A172 (cell line): ENCODE measurements at places on chromosomes 1 and 21. TPM values are rescaled to one million over a fixed set of nuclear protein-coding genes. Genes with fewer than 3 reads are reported as not detected.

- no peak for DNase-seq
Observed at GRCh38 chr1:77950873-77951272, 28.0 kb downstream of the FUBP1 start.

DNA sequence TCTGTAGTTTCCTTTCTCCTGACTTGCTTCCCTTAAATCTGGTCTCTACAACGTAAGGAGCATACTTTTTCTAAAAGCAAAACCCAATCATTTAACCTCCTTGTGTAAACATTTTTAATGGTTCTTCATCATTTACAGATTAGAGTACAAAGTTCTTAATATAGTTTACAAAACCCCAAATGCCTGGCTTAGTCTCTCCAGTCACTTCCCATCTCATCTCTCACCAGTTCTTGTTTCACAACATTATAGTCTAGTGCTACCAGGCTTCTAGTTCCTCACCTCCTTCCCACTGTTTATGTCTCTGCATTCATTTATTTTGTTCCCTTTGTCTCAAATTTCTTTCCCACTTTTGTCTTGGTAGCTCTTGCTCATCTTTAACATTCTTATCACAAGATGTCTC lies 168.4 kb downstream of the FASLG start:
- DNase-seq, result no peak

- no peak for DNase-seq
Observed at GRCh38 chr1:175494950-175495349, 248.4 kb downstream of the TNR start.

DNA sequence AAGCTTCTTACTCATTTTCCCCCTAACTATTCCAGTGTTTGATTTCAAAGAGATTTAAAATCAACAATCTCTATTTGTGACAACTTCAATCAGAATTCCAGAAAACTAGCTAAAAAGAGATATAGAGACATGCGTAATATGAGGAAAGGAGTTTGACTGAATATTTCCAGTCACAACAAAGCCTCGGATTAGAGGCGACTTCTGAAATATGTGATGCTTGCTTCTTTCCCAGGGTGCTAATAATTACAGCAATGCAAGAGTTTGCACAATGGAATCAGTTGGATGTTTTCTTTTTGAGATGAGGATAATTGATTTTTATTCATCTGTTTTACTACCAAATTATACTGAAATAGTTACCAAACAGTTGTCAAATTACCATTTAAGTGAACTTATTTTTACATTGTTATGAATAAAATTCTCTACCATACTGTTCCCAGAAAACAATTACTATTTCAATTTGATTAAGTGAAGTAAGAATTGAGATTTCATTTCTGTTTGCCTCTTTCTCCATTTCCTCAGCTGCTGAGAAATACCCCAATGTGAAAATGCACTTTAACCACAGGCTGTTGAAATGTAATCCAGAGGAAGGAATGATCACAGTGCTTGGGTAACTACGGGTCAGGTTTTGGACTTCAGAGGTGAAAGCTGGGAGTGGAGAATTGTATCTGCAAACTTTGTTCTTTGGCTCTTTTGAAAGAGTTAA lies 28.1 kb downstream of the KMO start:
- DNase-seq, result no peak

DNA sequence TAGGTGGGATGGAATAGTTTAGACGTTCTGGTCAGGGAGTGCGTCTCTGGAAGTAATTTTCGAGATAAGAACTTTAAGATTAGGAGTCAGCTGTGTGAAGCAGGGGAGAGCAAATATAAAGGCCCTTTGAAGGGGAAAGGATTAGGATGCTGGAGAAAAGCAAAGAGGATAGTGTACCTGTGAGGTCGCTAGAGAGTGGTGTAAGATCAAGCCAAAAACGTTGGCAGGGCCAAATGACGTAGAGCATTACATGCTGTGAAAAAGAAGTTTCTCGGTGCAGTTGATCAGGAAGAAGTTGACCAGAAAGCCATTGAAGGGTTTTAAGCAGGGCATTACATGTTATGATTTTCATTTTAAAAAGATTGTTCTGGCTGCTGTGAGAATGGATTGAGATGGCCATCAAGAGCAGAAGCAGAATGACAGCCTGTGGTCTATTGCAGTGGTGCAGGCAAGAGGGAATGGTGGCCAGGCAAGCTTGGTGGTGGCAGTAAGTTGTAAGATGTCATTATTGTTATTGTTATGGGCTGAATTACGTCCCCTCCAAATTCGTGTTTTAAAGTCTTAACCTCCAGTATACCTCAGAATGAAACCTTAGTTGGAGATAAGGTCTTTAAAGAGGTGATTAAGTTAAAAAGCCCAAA lies 113.6 kb upstream of the KIF26B start:
- DNase-seq, result no peak

DNA sequence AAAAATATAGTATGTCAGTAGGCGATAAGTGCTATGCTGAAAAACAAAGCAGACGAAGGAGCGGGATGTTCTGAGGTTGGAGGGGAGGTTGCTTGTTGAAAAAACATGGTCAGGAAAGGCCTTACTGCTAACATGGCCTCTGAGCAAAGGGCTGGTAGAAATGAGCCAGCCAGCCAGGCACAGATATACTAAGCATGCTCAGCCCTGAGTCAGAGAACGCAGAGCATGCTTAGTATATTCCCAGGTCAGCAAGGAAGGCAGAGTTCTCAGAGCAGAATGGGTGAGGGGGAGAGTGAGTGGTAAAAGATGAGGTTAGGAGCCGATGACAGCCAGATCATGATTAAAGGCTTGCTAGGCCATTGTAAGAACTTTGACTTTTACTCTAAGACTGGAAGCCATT lies 36.7 kb downstream of the ZBTB40 start:
- DNase-seq, result no peak

GRCh38 chr1:161187311-161187710 lies 10.0 kb upstream of the B4GALT3 start:
- no peak for DNase-seq

DNA sequence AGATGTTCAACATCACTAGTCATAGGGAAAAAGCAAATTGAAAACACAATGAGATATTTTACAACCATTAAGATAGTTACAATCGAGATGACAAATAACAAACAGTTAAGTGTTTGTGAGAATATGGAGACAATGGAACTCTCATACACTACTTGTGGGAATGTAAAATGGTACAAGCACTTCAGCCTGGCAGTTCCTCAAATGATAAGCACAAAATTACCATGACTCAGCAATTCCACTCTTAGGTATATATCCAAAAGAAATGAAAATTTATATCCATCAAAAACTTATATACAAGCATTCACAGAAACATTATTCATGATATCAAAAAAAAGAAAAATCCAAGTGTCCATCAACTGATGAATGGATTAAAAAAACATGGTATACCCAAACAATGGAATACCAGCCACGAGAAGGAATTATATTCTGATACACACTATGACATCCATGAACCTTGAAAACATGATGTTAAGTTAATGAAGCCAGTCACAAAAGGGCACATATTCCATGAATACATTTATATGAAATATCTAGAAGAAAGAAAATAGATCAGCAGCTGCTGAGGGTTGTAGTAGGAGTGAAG lies 76.4 kb downstream of the EVI5 start:
- peak; percentile 0 for DNase-seq

Gene OR14K1
- total RNA-seq, result not detected in 2 replicates

GRCh38 chr1:14733048-14733778 lies 134.7 kb downstream of the KAZN start:
- peak; percentile 4 for DNase-seq

DNA sequence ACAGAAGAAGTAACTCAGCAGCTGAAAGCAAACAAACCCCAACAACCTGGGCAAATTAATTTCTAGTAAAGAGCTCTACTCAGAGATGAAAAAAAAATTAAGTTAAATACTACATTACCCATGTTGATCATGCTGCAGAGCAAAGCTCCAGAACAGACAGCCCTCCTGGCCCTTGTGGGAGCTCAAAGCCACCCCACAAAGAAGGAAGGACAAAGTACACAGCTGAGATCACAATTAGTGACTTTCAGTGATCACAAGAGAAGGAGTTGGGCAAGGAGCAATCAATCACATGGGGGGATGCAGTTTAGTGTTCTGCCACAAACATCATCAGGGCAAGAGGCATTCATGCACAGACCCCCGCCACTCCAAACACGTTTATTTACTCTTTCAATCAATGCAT lies 114.2 kb downstream of the DAB1 start:
- no peak for DNase-seq

DNA sequence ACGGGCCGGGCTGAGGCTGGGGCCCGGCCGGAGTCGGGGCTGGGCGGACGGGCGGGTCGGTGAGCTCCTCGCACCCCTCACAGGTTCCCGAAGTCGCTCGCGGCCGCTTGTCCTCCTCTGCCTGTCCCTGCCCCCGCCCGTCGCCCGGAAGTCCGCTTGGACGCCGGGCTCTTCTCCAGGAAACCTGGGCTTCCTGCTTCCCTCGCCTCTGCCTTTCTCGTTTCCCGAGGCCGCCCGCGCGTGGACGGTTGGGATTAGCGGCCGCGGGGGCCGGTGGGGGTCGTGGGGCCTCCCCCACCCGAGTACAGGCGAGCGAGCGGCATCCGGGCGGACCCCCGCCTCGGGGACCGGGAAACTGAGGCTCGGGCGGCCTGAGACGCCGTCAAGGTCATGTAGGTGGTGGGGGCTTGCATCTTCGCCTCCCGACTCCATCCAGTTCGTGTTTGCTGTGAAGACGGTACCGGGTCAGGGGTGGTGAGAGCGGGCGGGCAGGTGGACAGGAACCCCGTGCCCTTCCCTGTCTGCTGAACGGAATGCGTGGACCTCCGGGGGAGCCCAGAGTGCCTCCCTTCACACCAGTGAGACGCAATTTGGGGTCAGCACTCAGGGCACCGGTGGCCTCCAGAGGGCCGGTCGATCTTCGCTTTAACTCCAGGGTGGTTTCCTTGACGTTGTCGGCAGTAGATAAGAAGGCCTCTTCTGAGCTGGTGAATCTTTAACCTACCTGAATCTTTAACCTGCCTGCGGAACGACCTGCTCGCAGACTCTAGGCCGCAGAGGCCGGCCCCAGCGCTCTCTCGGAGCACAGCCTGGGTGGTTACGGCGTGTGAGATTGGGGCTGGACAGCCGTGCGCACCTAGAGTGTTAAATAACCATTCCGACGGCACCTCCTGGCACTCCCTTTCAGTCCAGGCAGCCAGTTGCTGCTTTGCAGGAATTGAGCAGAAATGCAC lies 686 bp downstream of the ARF1 start:
- DNase-seq, result no peak

Gene TLCD4
- total RNA-seq, result 14.4 and 15.8 TPM in 2 replicates

GRCh38 chr1:76482272-76482671 lies 385.0 kb upstream of the ST6GALNAC5 start:
- no peak for DNase-seq

Gene ANGPTL7
- total RNA-seq, result 17.9 and 21.8 TPM in 2 replicates

- DNase-seq, result no peak
Observed at GRCh38 chr1:84691122-84691783, 992 bp upstream of the SSX2IP start.
